ENCODE measurements at places on chromosomes 5 and 9.
A peak's percentile ranks its signal among the peaks of the same experiment; 100 is the strongest.

DNA sequence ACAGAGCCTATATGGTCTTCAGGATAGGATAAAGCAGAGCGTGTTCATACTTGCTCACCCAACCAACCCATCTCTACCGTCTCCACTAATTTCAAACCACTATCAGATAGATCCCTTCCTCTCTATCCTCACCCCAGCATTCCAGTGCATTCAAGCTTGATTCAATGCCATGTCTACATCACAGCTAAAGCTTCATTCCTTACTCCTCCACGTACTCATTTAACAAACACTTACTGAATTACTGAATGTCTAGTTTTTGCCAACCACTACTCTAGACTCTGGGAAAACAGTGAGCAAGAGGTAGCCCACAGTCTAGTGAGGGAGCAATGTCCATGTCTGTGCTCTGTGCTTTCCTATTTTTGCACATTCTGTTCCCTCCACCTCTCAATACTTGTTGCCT is 163.5 kb upstream of the MSX2 start:
- DNase-seq = no peak

DNA sequence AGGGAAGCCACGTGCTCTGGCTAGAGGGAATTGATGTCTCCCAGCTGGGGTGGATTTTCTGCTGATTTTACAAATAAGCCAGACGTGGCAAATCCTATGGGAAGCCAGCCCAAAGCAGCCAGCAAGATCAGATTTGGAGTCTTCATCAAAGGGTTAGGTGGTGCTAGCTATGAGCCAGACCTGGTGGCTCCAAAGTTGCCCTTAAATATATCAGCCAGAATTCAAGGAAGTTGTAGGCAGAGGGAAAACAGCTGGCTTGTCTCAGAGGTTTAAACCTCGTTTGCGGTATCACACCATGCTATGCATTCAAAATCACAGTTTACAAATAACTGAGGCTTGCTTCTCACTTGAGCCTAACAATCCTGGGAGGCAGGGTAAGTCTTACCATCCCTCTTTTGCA is 313.2 kb downstream of the MLLT3 start:
- DNase-seq = no peak

GRCh38 chr5:116451905-116452450 is 122.6 kb downstream of the SEMA6A start:
- DNase-seq = peak; percentile 32

DNA sequence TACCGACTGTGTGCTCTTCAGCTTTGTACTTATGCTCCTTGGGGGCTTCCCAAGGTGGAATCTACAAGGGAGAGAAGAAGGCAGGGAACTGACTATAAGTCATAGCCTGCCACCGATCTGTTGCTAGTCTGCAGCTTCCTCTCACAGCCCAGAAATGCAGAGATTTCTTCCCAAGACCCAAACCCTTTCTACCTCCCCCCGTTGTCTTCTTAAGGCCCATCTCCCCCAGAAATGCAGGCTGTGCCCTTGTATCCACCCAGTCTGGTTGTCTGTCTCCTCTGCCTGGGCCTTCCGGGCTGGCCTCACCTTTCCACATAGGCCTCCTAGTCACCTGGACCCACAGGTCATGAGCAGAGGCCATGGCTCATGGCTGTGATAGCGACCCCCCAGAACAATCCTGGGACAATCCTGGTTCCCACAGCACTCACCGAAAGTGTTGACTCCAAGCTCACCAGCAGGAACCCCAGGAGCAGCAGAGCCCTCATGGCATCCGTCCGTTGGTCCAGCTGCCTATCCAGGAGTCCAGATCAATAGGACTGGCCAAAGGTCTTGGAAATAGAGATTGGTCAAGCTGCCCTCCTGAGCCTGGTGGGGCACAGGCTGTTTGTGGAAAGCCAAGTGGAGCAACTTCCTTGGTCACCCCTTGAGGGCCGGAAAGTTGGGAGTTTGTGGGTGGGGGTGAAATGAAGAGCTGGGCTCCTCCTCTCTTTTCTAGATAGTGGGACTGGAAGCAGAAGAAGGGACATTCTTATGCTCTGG is at the start of gene F12:
Gene F12, minus strand, starts transcription at position 522 of the 759 bp plus-strand sequence. Its CDS starts 37 bp downstream, at position 485.
- no peak for DNase-seq

DNA sequence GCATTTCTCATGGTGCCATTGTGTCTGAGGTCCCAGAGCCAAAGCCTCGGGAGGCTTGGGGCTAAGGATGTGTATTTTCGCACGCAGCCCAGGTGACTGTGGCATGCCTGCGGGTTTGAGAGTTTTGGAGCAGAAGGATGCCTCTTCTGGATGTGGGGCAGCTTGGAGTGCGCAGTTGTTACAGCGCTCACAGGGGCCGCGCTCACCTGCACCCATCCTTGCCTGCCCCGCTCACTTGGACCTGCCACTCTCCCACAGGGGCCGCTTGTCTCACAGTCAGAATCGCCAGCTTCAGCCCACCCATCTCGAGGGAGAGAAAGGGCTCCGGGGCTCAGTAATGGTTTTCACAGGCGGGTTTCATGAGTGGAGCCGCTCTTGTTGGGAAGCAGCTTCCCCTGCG is 132.9 kb downstream of the MVB12B start:
- DNase-seq = no peak

Data from urothelium cell line (cell line).